Activated CD4-positive, alpha-beta T cell treated with anti-CD3 and anti-CD28 coated beads for 24 hours (primary cell): ENCODE measurements at places on chromosomes 7 and 10.

DNA sequence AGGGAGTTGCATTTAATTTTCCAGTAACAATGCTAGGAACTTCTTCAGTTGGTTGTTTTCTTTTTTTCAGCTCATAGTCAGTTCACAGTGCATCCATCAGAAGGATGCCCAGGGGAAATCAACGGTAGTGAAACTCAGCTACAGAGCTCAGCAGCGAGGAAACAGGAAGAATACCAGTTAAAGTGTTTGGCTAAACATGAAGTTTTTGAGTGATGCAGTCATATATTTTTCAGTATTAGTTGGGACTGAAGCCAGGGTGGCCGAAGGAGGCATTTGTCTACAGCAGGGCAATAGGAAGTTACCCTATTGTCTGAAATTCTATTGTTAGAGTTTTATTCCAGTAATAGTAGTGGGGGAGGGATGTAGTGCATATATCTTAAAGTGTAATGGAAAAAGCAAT lies 45.3 kb upstream of the MALRD1 start:
- no peak for DNase-seq

DNA sequence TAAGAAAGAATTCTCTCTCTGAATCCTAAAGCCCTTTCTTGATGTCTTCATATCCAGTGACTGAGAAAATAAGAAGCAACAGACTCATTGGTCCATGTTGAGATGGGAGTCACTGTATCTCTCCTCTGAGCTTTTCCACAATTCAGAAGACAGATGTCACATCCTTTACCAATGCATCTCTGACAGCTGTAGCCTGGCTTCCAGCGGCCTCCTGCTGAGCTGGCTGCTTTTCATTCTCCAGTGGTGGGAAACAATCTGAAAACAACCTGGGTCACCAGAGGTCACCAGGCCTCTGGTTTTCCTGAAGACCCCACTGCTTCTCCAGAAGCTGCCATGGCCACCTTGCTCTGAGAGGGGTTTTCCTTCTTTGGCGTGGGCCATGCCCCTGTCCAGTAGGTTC lies 18.3 kb upstream of the RPA3 start:
- no peak for DNase-seq

DNA sequence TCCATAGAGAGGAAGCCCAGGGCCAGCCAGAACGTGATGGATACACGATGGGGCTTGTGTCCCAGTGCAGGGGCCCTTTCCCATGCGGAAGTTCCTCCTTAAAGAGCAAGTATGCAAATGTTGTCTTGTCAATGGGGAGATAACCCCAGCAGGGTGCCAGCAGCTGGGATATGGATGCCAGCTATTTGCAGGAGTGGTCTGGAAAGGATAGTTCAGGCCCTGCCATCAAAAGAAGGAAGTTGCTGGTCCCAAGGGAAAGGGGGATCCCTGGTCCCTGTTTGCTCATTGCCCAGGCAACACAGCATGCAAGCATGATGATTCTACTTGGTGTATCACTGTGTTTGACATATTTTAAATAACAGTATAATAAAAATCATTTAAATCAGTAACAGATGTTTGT lies 73.1 kb upstream of the HECW1 start:
- DNase-seq, result no peak

DNA sequence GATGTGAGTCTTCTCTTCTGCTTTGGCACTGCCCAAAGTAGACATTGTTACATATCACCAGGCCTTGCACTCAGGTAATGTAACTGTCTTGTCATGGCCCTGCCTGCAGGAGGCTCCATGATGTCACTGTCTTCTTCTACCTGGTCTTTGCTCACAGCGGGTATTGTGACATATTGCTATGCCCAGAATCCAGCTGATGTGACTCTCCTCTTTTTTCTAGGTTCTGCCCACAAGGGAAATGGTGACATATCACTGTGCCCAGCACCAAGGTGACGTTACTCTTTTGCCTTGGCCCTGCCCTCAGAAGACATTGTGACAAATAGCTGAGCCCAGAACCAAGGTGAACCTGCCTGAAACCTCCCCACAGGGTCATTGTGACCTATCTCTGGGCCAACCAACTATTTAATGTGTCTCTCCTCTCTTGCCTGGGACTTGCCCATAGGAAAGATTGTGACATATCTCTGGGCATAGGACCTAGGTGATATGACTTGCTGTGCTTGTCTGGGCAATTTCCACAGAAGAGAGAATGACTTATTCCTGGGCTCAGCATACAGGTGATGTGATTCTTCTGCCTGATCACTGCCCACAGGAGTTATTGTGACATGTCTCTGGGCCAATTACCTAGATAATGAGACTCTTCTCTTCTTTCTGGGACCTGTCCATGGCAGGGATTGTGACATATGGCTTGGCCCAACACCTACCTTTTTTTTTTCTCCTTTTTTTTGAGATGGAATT lies 26.5 kb upstream of the ZNF107 start:
- no peak for DNase-seq

DNA sequence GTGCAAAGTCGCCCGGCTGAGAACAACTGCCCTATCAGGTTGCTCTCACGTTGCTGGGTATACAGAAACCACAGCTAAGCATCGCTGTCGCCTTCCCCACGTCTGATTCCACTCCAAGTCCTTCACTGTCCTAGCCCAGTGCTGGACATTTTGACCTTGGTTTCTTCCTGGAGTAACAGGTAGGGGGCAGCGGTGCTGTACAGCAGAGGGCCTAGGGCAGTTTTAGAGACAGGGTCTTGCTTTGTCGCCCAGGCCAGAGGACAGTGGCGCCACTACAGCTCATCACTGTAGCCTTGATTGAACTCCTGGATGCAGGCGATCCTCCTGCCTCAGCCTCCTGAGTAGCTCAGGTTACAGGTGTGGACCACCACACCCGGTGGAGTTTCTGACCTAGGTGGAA lies 2.6 kb downstream of the CLDN15 start:
- no peak for DNase-seq

DNA sequence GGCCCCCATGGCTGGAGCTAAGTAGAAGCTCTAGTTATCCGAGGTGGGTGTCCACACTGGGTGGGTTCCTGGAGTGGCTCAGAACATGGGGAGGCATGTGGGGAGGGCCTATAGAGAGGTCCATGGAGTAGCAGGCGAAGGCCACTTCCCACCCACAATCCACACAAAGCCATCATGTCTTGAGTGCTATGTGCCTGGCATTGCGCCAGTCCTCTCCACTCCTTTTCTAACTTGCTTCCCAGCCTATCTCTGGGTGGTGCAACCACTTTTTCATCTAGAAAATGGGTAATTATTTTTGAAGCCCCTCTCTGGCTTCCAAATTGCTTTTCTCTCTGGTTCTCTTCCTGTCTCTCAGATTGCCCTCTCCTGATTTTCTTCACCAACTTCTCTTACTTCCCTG lies 263.6 kb downstream of the PHTF2 start:
- no peak for DNase-seq

GRCh38 chr10:112583236-112583939 lies 136.4 kb downstream of the VTI1A start:
- no peak for DNase-seq

- no peak for DNase-seq
These were observed 200.1 kb downstream of the DOCK4 start for GRCh38 chr7:112006071-112006470.

DNA sequence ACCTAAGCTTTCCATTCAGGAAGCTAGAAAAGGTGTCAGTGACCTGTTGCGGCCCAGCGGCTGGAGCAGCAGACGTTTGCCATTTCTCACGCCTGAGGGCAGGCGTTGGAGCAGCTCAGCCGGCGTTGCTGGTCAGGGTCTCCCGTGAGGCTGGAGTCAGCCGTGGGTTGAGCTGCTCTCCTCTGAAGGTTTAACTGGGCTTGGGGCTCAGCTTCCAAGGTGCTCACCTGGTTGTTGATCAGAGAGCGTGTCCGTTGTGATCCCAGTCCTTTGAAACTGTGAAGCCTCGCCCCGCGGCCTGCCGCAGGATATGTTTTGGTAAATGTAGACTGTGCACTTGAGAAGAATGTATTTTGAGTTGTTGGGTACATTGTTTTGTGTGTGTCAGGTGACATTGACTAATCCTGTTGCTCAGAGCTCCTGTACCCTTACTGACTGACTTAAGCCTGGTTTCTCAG lies 20.6 kb upstream of the PWWP2B start:
- no peak for DNase-seq

- DNase-seq, result no peak
These were observed 188.6 kb downstream of the ZNF365 start for GRCh38 chr10:62562795-62563194.

DNA sequence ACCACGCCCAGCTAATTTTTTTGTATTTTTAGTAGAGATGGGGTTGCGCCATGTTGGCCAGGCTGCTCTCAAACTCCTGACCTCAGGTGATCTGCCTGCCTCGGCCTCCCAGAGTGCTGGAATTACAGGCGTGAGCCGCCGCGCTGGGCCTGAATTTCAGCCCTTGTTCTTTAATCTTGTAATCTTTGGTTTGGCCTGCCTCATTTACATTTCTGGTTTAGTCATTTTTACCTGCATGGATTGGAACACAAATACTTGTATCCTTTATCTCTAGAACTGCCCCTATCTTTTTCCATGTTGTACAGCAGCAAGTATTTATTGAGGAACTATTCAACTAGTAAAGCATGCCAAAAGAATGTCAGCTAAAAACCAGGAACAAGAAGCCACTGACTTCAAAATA lies 195.6 kb upstream of the FRMD4A start:
- no peak for DNase-seq

GRCh38 chr7:8214244-8214824 lies 47.6 kb downstream of the ICA1 start:
- no peak for DNase-seq

DNA sequence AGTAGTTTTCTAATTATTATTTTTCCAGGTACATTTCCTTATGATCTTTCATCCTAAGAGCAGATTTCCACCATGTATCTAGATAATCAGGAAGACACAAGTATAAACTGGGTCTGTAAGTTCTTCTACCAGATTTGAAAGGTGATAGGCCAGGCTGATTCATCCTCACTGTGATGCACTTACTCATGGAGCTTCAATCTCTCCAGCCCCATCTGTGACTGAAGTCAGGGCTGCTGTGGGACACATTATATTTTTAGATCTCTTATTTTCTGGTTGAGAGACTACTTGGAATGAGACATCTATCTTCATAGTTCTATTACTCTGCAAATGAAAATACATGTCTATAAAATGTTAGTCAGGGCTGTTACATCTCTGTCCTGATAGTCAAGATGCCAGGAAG lies 85.5 kb upstream of the SLC25A13 start:
- no peak for DNase-seq

GRCh38 chr7:47298636-47299035 lies 283.3 kb downstream of the TNS3 start:
- DNase-seq, result no peak

- DNase-seq, result peak; percentile 31
These were observed 25.2 kb upstream of the ITPRID1 start for GRCh38 chr7:31488562-31489203.

- no peak for DNase-seq
These were observed 279.1 kb downstream of the CCSER2 start for GRCh38 chr10:84607523-84607922.

DNA sequence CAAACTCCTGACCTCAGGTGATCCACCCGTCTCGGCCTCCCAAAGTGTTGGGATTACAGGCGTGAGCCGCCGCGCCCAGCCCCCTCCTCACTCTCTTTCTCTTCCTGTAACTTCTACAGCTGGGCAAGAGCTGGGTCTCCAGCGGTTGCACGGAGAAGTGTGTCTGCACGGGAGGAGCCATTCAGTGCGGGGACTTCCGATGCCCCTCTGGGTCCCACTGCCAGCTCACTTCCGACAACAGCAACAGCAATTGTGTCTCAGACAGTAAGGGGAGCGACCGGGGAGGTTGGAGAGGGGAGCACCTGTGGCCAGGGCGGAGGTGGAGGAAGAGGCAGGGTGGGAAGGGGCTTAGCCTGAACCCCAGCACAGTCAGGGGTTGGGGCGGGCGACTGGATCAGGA lies 41.4 kb downstream of the EPHB4 start:
- DNase-seq, result no peak

DNA sequence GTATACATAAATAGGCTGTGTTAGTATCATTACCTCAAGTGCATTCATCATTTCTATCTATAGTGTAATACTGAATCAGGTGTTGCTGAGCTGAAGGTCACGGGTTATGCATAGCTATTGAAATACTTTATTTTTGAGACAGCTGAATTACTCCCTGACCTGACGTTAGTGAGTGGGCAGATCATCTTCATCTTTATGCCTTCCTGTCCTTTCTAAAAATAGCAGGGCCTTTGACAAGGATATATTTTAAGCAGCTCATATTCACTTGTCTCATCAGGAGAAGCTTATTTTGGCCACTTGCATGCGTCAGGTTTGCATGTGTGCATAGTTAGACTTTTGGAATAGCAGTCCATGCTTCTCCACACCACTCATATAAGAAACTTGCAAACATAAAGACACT lies 63.6 kb upstream of the DKK1 start:
- DNase-seq, result no peak

- DNase-seq, result no peak
These were observed 1.6 kb downstream of the PRKG1 start for GRCh38 chr10:51075873-51076229.

DNA sequence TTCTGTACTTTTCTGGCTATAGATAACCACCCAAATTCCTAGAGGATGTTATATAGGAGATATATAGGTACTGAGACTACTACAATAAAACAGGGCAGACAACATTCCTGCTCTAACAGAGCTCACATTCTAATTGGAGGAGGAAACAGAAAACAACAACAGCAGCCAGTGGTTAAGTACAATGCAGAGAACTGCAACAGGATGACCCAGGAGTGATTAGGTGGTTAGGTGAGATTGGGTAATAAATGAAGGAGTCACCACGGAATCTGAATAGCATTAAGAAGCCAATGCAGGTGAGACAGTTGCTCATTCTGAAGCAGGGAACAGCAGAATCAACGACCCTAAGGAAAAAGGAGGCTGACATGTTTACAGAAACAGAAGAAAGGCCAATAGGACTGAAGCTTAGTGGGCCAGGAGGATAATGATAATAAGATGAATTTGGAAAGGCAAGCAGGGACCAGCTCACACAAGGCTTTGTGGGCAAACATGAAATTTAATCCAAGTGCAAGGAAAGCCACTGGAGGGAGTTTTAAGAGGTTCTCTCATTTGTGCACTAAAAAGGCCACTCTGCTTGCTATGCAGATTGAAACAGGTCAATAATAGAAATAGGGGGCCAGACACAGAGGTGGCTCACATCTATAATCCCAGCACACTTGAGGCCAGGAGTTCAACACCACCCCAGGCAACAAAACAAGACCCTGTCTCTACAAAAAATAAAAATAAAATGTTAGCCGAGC lies 16.9 kb upstream of the REEP3 start:
- no peak for DNase-seq

DNA sequence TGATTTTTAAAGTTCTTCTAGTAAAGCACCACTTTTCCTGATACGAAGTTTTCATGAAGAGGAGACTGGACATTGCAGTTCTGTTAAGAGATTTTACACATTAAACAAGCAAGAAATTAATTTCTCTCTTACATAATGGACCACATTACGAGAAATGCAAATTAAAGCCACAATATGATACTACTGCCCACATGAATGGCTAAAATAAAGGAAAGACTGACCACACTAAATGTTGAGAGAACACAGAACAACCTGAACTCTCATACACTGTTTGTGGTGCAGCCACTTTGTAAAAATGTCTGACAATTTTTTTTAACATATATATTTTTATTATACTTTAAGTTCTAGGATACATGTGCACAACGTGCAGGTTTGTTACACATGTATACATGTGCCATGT lies 44.0 kb upstream of the HERPUD2 start:
- DNase-seq, result no peak
